Fibroblast of lung (primary cell): ENCODE measurements at places on chromosomes 4 and X.

GRCh38 chrX:87518504-87518903 is 902 bp downstream of the KLHL4 start:
- DNase-seq, result peak; percentile 22

DNA sequence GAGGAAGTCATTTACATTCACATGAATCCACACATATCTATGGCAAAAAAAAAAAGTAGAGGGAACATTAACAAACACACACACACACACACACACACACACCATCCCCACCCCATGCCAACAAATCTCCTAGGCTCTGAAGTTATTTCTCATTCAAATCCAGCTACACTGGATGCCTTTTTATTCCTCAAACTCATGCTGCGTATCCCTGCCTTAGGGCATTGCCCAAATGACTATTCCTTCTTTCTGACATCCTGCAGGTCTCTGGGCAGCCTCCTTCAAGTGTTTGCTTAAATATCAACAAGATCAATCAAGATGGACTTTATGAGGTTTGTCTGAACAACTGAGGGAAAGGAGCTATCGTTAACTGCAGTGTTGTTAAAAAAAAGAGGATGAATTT is 106.5 kb upstream of the FAM9A start:
- no peak for DNase-seq

DNA sequence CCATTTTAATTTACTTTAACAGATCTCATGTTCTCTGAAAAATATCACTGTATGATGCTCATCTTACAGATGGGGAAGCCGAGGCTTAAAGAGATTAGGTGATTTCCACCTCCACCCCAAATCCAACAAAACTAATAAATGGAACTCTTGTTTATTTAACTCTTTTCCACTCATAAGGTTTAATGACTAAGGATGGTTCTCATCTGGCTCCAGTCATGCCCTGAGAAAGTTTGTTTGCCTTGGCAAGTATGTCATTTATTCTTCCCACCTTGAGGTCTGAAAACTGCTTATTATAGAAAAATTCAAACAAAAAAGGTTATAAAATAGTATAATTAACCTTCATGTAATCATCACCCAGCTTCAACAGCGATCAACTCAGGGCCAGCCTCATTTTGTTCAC is 56.3 kb downstream of the PPEF2 start:
- peak; percentile 66 for DNase-seq

DNA sequence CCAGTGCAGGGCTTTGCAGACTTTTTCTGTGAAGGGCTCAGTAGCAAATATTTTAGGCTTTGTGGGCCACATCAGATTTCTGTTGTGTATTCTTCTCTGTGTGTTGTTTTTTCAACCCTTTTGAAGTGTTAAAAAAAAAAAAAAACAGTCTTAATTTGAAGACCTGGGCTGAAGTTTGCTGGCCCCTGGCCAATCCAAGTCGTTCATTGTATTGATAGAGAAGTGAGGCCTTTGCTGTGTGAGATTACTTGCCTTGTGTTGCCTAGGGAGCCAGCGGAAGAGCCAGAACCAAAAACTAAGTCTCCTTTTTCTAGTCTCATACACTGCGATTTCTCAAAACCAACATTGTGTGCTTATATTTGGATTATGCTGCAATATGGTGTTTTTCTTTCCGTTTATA is 46.9 kb downstream of the MTM1 start:
- no peak for DNase-seq

DNA sequence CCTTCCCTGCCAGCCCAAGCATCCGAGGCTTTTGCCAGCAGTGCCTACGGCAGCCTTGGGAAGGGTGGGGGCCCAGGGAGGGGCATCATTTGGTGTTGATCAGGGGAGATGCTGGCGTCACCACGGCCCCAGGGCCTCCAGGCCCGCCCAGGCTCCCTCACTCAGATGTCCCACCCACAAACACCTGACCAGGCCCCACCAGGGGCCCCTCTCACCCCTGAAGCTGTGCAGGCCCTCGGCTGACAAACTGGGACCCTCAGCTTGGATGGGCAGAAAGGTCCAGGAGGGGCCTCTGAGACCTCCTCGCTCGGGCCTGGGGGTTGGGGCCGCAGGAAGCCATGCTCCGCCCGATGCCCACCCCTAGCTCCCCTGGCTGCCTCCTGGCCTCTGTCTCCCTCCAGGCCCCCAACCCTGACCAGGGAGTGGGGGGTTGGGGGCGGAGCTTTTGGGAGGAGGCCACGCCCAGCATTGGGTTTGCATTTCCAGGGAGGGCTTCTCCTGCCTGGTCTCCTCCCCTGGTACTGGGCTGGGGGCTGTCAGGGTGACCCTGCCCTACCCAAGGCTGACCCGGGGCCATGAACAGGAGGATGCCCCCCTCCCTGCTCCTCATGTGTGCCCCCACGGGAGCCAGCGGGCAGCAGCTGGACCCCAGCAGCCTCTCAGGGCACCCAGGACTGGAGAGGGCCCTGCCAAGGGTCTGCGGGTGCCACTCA is 33.4 kb upstream of the SPON2 start:
- no peak for DNase-seq

GRCh38 chr4:26590639-26591038 is 6.8 kb downstream of the TBC1D19 start:
- no peak for DNase-seq

DNA sequence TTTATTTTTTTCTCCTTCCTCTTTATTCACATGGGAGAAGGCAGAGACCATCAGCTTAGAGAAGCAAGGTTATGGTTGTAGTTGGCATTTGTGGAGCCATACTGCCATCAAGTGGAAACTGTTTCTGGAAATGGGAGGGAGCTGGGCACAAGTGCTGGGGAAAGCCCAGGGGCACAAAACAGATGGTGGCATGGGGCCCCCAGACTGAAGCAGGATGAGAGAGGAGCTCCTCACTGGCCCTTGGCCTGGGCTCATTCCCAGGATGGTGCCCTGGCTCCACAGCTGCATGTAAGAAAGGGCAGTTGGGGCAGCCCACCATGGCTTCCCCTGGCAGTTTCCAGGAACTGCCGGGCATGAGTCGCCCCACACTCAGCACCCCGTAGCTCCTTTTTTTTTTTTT is 59.2 kb downstream of the NBDY start:
- DNase-seq, result no peak

GRCh38 chrX:109822861-109823260 is 89.8 kb upstream of the ACSL4 start:
- peak; percentile 21 for DNase-seq

DNA sequence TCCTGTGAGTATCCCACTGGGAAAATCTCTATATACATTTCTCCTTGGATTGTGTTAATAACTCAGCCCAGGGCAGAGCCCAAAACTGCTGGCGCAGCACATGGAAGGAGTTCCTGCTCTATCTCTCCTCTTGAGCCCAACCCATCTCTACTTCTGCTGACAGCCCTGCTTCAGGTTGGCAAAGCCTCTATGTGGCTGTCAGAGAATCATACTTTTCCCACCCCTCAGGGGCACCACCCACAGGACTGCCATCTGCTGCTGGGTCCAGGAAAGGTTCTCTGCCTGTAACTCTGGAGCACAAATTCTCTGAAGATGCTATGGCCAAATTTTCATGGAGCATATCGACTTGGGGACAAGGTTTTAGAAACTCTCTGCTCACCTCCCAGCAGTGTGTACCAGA is 278.5 kb upstream of the EMCN start:
- DNase-seq, result no peak

DNA sequence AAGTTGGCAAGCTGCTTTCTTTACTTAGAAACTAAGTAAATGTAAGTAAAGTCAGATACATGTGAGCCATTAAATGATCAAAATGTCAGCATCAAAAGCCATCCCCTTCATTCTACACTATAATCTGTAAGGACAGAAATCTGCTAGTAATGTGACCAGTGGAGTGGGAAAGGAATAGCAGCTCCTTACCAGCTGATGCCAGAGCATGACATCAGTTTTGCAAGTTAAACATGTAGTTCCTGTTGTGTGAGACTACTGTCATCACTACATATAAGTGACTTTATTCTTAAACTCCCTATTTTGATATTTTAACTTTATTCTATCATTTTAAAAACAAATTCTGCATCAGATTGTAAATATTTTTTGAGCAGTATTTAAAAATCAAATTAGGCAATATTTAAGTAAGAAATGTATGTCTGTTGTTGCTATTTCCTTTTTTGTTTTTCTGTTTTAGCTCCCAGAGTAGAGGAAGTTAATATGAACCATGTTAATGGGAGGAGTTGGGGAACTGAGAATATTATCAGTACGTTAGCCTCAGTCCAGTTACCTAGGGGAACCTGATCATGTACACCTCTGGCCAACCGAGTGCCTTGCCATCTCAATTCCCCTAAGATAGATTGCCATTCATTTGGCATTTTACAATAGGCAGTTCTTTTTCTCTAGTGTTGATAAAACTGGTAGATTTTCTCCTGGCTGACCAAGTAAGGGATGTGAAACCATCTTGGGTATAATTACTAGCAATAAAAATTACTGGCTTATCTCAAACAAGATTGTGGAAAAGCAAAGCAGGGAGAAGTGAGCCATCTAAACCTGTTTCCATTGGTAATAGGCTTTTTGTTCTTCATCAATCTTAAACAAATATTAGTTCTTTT is 34.7 kb downstream of the CCNI start:
- peak; percentile 47 for DNase-seq

GRCh38 chr4:69026974-69027373 is 69.3 kb upstream of the UGT2B7 start:
- DNase-seq, result no peak

GRCh38 chr4:184395971-184396391 is 78.4 kb downstream of the IRF2 start:
- DNase-seq, result no peak

DNA sequence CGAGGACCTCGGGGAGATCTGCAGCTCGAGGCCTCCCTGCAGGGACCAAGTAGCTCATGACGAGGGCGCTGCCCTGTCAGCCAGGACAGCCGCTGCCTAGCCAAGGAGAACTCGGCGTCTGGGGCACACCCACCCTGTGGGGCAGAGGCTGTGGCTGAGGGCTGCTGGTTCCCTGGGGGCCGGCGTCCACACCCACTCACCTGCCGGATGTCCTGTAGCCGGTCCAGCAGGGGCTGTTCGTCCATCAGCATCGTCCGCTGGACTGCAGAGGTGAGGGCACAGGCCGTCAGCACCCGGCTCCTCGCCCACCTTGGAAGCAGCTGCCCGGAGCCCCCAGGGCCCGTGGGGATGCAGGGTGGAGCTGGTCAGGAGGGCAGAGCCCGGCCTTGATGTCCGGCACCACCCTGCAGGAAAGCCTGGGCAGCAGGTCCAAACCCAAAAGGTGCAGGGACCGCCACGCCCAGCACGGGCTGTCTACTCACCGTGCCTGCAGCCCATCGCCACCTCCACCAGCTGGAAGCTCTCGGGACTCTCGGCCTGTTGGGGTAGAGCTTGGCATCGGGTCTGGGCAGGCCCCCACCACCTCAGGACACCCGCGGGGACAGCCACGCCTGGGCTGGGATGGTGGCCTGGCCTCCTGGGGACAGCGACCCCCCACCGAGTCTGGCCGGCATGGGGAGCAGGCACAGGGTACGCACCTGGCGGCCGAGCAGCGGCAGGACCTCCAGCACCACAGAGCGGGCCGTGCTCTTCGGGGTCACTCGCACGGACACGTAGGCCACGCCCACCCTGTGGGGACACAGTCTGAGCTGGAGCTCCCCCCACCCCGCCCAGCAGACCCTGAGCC is 6.9 kb downstream of the DGKQ start:
- no peak for DNase-seq

GRCh38 chrX:8319359-8319758 is 145.3 kb upstream of the VCX3B start:
- DNase-seq, result no peak

GRCh38 chr4:15344041-15344440 is 83.8 kb upstream of the C1QTNF7 start:
- peak; percentile 94 for DNase-seq

GRCh38 chrX:37783305-37783704 is 3.4 kb downstream of the CYBB start:
- DNase-seq, result no peak

DNA sequence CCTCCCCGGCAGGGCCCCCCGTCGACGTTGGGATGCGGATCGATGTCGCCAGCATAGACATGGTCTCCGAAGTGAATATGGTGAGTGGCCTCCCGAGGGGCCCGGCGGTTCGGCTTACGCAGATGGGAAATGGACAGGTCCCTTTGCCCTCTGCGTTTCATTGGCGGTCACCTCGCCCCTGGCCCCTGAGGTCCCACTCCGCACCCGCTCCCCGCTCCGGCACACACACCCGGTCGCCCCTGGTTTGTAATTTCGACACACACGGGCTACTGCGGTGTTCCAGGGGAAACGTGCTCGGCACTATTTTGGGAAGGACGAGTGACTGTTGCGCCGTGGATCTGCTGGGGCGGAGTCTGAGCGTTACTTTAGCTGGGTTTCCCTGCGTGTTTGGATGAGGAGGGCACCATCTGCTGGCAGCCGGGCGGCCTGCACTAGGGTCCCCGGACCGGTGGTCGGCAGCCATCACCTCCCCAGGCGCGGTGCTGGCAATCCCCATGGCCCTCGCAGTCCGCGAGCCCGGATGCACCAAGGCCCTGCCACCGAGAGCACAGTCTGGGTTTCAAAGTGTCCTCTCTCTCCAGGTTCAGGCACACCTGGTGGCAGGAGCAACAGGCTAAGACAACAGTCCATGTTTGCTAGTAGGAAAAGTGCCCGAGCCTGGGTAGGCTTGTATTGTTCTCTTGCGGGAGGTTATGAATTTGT is 1.2 kb downstream of the GABRB1 start:
- DNase-seq, result peak; percentile 70

DNA sequence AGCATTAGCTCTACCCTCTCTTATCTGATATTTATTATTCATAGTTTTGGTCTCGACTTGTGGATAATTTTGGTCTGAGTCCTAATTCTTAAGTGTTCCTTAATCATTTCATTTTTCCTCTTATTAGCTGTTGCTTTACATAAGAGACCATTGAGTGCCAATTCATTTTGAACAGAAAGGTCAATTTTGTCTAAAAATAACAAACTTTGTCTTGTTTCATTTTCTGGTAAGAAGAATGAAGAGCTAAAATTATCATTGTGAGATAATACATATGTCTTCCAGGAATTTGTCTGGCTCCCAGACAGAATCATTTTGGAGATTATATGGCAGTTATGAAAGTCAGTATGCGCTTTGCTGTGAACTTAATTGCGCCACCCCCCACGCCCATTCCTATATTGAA is 1471.8 kb downstream of the PCDH7 start:
- peak; percentile 16 for DNase-seq
